Upper lobe of left lung (tissue), 6 donors: ENCODE measurements at places on chromosomes 12 and 14. TPM values are rescaled to one million over a fixed set of nuclear protein-coding genes. Genes with fewer than 3 reads are reported as not detected.

- no peaks in the 10 kb centered on the region for H3K27me3 ChIP-seq
- DNase-seq = no peak
- H3K4me1 ChIP-seq = no peaks in the 10 kb centered on the region
- H3K27ac ChIP-seq = no peak overlapping the region
Observed at GRCh38 chr14:38056270-38056669, 151.4 kb upstream of the SSTR1 start.

DNA sequence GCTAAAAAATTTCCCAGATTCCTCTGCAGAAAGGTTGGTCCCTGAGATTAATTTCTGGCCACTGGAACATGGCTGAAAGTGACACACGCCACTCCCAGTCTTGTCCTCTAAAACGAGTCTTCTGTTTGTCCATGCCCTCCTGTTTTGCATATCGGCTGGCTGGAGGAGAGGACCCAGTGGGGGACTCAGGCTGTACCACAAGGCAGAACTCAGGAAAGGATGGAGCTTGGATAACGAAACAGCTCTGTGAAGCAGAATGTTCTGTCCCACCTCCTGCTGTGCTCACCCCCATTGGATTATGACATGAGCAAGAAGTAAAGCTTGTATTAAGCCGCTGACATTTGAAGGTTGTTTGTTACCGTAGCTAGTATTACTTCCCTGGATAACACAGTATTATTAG, 856.2 kb downstream of the BCL11B start:
- DNase-seq = no peak
- no peaks in the 10 kb centered on the region for H3K27me3 ChIP-seq
- H3K4me1 ChIP-seq = no peaks in the 10 kb centered on the region
- H3K36me3 ChIP-seq = no peaks in the 10 kb centered on the region

DNA sequence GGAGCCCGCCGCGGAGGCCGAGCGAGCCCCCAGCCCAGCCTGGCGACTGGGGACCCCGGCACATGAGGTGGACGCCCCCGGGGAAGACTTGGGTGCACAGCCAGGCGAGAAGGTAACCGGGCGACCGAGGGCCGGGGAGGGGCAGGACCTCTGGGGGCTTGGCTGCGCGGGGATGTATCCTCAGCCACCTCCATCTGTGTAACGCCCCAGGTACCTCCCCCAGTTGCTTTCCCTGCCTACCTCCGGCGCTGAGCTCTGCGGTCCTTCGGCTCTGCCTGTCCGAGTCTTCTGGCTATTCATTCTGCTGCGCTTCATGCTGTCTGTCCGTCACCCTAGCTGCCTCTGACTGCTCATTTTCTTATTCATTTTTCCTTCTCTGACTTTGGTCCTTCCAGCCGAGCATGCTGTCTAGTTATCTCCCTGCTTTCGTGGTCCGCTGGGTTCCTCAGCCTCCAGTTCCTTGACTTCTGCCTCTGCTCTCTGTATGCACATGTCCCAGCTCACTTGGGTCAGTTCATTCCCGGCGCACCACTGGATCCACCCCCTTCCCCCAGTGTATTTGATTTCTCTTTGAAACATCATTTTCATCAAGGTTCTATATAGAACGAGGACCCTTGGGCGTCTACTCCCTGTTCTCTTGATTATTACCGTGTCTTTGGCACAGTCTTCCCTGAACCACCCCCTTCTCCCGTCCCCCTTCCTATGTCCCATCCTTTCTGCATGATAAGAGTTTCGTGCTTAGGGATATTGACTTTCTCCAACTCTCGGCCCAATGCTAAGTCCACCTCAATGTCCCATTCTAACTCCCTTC, 612 bp downstream of the PHC1 start:
- H3K36me3 ChIP-seq = peaks cover 15% of the 10 kb centered on the region
- peak; percentile 62 for DNase-seq
- H3K4me1 ChIP-seq = peaks cover 20% of the 10 kb centered on the region
- peak overlapping the region; percentile 76 for H3K4me3 ChIP-seq
- H3K27me3 ChIP-seq = no peaks in the 10 kb centered on the region

DNA sequence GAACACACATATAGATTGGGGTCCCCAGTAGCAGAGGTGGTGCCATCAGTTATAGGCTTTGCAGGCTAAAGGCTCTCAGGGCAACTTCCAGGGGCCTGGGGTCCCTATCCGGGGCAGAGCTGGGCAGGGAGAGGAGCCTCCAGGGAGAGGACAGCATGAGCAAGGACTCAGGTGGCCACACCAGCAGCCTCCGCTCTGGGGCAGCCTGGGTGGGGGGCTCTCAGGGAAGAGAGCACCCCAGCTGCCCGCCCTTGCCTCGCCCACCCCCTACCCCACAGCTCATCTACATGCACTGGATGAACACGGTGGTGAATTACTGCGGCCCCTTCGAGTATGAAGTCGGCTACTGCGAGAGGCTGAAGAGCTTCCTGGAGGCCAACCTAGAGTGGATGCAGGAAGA, 14.0 kb downstream of the PLBD2 start:
- H3K4me3 ChIP-seq = no peak overlapping the region
- H3K27me3 ChIP-seq = no peaks in the 10 kb centered on the region
- no peak for DNase-seq
- no peak overlapping the region for H3K27ac ChIP-seq
- H3K4me1 ChIP-seq = no peaks in the 10 kb centered on the region

TMEM119 gene
- total RNA-seq = 24.2 TPM

FIGNL2 gene
- 0.30 TPM for total RNA-seq
